ENCODE measurements at places on chromosomes 2 and 18.

DNA sequence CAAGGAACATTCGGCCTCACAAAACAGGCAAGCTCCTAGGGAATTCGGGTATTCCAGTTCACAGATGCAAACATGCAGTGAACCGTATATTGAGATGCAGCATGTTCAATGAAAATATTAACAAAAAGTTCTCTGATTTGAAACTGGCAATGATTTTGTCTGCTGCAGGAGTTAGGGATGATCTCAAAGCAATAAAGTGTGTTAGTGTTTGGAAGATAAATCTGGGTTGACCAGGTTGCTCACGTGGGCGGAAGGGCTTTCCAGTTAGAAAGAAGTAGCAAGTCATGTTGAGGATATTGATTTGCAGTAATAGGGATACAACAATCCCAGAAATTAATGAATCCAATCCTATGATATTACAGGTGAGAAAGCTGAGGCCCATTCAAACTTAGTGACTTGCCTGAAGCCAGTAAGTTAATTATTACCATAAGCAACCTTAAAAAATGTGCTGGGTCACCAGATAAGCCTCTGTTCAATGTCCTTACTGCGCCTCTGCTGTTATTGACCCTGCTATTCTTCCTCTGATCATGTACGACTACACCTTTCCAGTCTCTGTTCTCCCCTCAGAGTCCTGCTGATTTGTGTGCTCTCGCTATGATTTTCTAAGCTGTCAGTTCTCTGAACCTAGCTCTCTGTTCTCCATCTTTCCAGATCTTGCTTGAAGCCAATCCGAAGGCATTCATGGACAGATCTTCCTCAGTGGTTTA, 370.8 kb downstream of the DSEL start:
- DNase-seq = no peak

- no peak for DNase-seq
Measured at GRCh38 chr2:153770359-153770991, 101.2 kb upstream of the GALNT13 start.

GRCh38 chr2:112683550-112684414, 37.0 kb upstream of the NT5DC4 start:
- DNase-seq = no peak

- no peak for DNase-seq
Measured at GRCh38 chr2:213152065-213152794, 818 bp upstream of the IKZF2 start.

GRCh38 chr2:240131941-240132650, 4.0 kb downstream of the COPS9 start:
- no peak for DNase-seq

DNA sequence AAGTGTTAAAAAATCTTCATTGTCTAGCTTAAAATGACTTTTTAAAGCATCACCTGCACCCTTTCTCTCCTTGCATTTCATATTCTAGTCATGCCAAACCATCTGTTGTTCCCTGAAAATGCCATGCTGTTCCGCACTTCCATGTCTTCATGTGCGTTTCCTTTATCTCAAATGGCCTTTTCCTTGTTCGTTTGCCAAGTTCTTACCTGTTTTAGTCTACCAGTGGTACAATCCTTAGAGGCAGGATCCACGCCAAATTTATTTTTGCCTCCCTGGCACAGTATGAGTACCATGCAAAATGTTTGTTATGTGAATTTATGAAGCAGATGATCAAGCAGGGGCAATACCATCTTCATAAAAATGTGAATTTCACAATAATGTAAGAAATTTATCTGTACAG, 37.0 kb downstream of the TMEFF2 start:
- no peak for DNase-seq

- DNase-seq = peak; percentile 20
Measured at GRCh38 chr18:50286391-50287027, 983 bp downstream of the CXXC1 start.

Measured in NCI-H2081 (cell line).